Peyer's patch (tissue), 4 donors: ENCODE measurements at places on chromosomes 1 and 21. TPM values are rescaled to one million over a fixed set of nuclear protein-coding genes. Genes with fewer than 3 reads are reported as not detected.

DNA sequence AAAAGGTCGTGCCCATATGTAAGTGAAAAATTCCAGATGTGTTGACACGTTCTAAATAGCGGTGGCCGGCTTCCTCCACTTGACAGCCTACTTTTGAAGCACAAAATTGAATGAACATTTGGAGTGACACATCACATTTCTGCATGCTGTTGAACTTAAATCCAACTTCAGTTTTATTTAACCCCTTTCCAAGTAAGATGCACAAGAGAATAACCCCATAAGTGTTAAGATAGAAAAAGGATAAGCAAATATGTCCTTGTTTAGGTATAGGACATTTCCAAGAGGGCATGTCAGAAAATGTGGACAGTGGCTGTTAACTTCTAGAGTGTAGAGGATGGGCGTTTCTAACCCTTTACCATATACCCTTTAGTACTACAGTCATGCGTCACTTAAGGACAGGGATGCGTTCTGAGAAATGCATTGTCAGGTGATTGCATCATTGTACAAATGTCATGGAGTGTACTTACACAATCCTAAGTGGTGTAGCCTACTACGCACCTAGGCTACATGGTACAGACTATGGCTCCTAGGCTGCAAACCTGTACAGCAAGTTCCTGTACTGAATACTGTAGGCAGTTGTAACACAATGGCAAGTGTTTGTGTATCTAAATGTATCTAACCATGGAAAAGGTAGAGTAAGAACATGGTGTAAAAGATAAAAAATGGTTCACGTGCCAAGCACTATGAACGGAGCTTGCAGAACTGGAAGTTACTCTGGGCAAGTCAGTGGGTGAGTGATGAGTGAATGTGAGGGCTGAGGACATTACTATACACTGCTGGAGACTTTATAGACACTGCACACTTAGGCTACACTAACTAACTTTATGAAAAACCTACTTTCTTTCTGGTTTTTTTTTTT lies 9.3 kb upstream of the FAM89A start:
- H3K27me3 ChIP-seq = no peaks in the 10 kb centered on the region
- H3K36me3 ChIP-seq = no peaks in the 10 kb centered on the region

Gene SPRR3
- total RNA-seq = 4.4 TPM

Gene AUNIP
- total RNA-seq = 0.95 TPM

- H3K36me3 ChIP-seq = no peaks in the 10 kb centered on the region
- no peak for DNase-seq
- H3K27me3 ChIP-seq = no peaks in the 10 kb centered on the region
- no peaks in the 10 kb centered on the region for H3K4me1 ChIP-seq
- no peak overlapping the region for H3K27ac ChIP-seq
- no peak overlapping the region for H3K4me3 ChIP-seq
These were observed 70.2 kb downstream of the DAB1 start for GRCh38 chr1:57353654-57354053.

- H3K36me3 ChIP-seq = no peaks in the 10 kb centered on the region
- no peak overlapping the region for H3K4me3 ChIP-seq
- no peaks in the 10 kb centered on the region for H3K4me1 ChIP-seq
- H3K27me3 ChIP-seq = no peaks in the 10 kb centered on the region
- DNase-seq = no peak
These were observed 6.1 kb downstream of the SH2D1B start for GRCh38 chr1:162405800-162406199.

Gene PTPN14
- total RNA-seq = 6.6 TPM

DNA sequence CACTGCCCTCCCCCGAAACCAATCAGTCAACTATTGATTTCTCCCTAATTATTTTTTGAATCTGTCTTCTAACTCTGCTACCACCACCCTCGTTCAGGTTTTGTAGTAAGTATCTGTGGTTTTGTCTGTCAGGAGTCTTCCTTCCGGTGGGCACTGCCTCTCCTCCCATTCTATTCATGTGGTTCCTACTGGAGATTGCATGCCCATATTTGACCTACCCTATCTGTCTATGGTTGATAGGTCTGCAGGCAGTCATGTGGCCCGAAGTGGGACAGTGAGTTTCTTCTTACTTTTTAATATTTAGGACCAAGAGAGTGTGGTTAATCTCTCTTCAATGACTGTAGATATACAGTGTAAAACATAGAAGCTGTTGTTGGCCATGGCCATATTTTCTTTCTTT lies 17.8 kb upstream of the MAST2 start:
- no peak overlapping the region for H3K4me3 ChIP-seq
- peak; percentile 24 for DNase-seq
- no peak overlapping the region for H3K27ac ChIP-seq
- H3K4me1 ChIP-seq = no peaks in the 10 kb centered on the region

Gene MYOM3
- total RNA-seq = 40.8 TPM

Gene KIF26B
- 0.70 TPM for total RNA-seq

Gene NEXN
- 38.0 TPM for total RNA-seq

DNA sequence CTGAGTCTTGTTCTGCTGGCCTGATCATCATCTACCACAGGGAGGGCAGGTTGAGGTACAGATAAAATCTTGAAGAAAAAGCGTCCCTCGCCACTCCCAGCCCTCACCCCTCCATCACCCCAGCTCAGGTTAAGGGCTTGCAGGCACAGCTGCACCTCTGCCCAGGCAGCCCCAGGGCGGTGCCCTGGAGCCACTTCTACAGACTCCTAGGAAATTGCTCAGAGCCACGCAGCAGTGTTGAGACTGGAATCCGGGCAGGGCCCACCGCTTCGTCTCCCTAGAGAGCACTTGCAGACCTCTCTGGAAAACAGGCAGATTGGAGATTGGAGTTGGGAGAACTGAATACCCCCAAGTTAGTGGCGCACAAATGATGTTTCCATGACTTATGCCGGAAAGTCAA lies 35.3 kb downstream of the VN1R5 start:
- H3K27me3 ChIP-seq = no peaks in the 10 kb centered on the region
- no peaks in the 10 kb centered on the region for H3K4me1 ChIP-seq
- no peak overlapping the region for H3K4me3 ChIP-seq
- no peaks in the 10 kb centered on the region for H3K36me3 ChIP-seq
- no peak for DNase-seq
- H3K27ac ChIP-seq = no peak overlapping the region

Gene RYR2
- 0.53 TPM for total RNA-seq

Gene SLC6A9
- total RNA-seq = 9.5 TPM

DNA sequence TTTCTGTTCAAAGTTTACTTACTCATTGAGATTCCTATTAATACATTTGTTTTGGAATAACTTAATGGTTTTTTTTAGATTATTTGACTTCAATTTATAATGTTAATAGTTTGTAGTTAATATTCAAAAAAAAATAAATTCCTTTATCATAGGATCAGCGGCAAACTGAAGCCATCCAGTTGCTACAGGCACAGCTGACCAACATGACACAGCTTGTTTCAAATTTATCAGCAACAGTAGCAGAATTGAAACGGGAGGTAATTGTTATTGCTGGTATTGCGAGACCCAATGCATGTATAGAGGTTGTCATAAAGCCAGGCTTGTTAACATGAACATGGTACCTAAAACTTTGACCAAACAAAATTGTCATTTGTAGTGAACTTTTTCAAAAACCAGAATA lies 59.0 kb upstream of the FASLG start:
- no peak overlapping the region for H3K4me3 ChIP-seq
- no peak overlapping the region for H3K27ac ChIP-seq
- H3K27me3 ChIP-seq = no peaks in the 10 kb centered on the region
- H3K36me3 ChIP-seq = no peaks in the 10 kb centered on the region

DNA sequence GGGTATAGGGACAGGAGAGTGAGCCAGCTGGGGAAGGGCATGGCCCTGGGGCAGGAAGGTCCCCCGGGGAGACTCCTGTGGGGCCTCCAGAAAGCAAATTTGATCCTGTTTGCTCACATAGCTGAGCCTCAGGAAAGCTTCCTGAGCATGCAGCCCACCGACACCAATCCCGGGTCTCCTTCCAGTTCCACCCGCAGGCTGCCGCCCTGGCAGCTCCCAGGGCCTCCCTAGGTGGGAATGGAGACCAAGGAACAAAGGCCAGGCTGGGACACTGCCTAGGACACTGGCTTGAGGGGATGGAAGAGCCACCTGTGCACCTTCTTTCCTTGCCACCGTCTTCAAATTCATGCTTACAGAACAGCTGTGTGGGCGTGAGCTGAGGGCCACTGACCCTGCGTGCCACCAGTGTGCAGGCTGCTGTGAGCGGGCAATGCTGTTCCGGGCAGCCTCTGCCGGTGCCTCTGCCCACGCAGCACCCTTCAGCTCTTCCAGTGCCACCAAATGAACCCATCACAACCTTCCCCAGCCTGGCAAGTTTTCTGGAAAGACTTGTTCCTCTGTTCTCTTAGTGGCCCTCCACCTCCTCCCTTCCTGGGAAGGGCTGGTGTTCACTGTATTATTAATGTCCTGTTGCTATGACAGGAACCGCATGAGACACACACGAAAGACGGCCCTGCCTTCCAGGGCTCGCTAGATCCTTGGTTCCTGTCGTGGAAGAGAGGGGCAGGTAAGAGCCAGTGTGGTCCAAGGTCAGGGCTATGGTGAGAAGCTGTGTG lies 53.6 kb downstream of the ACBD3 start:
- DNase-seq = peak; percentile 55
- no peaks in the 10 kb centered on the region for H3K27me3 ChIP-seq
- peaks cover 13% of the 10 kb centered on the region for H3K4me1 ChIP-seq
- H3K36me3 ChIP-seq = no peaks in the 10 kb centered on the region

- no peak overlapping the region for H3K4me3 ChIP-seq
- no peaks in the 10 kb centered on the region for H3K36me3 ChIP-seq
- no peak overlapping the region for H3K27ac ChIP-seq
- H3K27me3 ChIP-seq = no peaks in the 10 kb centered on the region
- no peak for DNase-seq
- no peaks in the 10 kb centered on the region for H3K4me1 ChIP-seq
These were observed 277.1 kb downstream of the AKT3 start for GRCh38 chr1:243572940-243573339.

Gene SAMD11
- total RNA-seq = 2.4 TPM

Gene BARHL2
- total RNA-seq = not detected

Gene VSIG8
- 0.85 TPM for total RNA-seq

- no peak overlapping the region for H3K27ac ChIP-seq
- no peaks in the 10 kb centered on the region for H3K27me3 ChIP-seq
- no peaks in the 10 kb centered on the region for H3K36me3 ChIP-seq
These were observed 123.2 kb downstream of the DMRTB1 start for GRCh38 chr1:53582211-53583020.

Gene CELA2A
- total RNA-seq = not detected

- DNase-seq = no peak
- H3K4me1 ChIP-seq = no peaks in the 10 kb centered on the region
- no peaks in the 10 kb centered on the region for H3K27me3 ChIP-seq
- H3K27ac ChIP-seq = no peak overlapping the region
- H3K4me3 ChIP-seq = no peak overlapping the region
- H3K36me3 ChIP-seq = no peaks in the 10 kb centered on the region
These were observed 193.0 kb downstream of the CACNA1E start for GRCh38 chr1:181676269-181676668.

Gene ERRFI1
- 43.7 TPM for total RNA-seq

Gene LMOD1
- total RNA-seq = 10.0 TPM

GRCh38 chr1:85224295-85224694 lies 23.5 kb upstream of the SYDE2 start:
- no peak for DNase-seq
- H3K36me3 ChIP-seq = no peaks in the 10 kb centered on the region
- H3K4me1 ChIP-seq = no peaks in the 10 kb centered on the region
